ENCODE measurements at places on chromosomes 11 and 22.

GRCh38 chr11:65498977-65499712, at the start of gene MALAT1:
Gene MALAT1, plus strand, starts transcription at chr11:65499045.
- peak; percentile 92 for DNase-seq

DNA sequence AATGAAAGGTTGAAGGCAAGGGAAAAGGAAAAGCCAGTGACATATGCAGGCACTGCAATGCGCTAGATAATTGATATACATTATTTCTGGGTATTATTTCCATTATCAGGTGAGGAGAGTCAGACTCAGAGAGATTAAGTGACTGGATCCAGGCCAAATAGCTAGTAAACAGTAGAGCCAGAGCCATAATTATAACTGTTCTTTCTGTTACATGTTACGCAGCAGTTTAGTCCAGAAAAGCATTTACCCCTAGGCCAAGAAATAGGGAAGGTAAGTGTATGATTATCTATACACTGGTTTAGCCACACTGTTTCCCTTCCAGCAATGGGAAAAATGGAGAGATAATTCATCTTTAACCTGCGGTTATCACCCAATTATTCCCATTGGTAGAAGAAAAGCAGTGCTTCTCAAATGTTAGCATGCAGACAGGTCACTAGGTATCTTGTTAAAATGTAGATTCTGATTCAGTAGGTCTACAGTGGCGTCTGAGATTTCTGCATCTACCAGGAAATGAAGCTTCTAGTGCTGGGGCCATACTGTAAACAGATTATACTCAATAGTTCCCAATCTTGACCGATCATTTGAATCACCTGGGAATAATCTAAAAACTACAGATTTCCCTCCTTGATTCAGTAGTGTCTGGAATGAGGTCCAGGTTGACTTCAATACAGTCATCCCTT, 69.4 kb downstream of the RBFOX2 start:
- no peak for DNase-seq

GRCh38 chr11:40384991-40385390, 1074.5 kb downstream of the LRRC4C start:
- no peak for DNase-seq

DNA sequence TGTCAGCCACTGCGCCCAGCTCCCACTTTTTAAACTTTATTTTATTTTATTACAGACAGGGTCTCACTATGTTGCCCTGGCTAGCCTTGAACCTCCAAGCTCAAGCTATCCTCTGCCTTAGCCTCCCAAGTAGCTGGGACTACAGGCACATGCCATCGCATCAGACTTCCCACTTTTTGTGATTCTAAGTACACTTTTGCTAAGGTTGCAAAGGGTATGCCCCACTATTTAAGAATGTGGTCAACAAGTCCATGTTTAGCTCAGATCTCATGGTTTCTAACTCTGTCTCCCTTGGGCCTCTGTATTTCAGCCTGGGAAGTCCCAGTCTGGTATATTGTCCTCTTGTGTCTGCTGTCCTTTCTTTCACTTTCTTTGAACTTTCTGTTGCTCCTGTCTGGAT, 35.3 kb downstream of the EXPH5 start:
- DNase-seq = no peak

DNA sequence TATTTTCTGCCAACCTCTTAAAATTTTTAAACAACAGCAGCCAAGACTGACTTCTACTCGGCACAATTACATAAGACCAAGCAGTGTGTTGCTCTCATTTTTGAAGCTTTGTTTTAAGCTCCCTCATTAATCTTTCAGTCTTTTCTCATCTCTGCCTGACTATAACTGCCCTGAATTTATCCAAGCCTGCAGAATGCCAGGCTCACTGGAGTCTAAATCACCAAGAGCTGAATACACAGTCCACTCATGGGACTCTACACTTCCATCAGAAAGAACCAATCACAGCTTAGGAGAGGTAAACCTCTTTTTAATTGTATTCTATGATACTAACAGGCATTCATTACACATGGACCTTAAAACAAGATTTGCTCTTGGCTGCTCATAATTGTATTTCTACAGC, 178.7 kb downstream of the CADM1 start:
- DNase-seq = no peak

- DNase-seq = no peak
Measured at GRCh38 chr11:67503119-67504004, 1.8 kb downstream of the PITPNM1 start.

DNA sequence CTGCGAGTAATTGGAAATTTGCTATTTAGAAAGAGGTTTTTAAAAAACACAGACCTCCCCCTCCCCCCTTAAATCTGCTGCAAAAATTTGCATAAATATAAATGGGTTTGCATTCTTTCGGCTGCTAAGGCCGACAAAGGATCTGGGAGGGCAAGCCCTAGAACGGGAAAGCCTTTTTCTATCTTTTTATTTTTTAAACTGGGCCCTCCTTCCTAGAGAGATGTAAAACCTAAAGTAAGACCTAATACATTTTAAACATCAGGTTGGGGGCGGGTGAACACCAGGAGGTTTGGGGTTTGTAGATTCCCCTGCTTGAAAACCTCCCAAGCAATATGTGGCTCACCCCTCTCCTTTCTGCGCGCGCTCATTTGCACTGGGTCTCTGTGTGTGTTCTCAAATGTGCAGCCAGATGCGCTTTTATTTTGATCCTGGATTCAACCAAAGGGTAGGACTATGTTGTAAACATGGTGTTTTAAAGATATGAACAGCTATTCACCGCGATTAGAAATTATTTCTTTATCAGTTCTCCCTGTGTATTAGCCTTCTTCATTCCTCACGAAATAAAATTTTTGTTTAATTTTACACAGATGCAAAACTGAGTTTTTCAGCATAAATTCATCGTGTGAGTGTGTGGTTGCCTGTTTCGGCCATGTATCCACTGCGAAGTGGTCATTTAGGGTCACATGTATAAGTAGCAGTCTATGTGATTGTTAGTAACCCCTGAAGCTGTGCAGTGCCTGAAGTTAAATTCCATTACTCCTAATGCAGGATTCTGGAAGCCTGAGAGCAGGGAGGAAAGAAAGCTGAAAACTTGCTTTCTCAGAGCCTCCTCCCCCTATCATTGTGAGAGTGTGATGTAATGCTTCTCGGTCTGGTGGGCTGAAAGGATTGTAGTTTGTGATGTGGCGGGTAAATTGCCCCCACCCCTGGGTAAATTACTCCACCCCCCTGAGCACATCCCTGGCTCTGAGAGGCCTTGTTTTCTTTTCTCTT, 988 bp downstream of the TNRC6B start:
- peak; percentile 27 for DNase-seq

GRCh38 chr11:134330611-134331353, 1.0 kb upstream of the GLB1L2 start:
- DNase-seq = no peak

DNA sequence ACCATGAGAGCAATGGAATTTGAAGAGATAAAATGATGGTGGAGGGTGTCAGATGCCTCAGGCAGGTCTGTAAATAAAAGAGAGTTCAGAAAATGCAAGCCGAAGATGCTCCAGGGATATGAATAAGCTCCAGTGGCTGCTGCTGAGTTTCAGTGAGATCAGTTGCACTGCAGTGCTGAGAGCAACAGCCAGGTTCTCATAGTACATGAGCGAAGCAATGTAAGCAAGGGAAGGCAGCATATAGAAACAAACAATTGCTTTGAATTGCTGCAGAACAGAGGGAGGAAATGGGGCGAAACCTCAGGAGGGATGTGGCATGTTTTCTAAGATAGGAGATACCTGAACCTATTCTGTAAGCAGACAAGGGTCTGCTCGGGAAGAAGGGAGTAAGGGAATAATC, 369.5 kb downstream of the AASDHPPT start:
- DNase-seq = no peak
